Stimulated activated CD8-positive, alpha-beta memory T cell treated with anti-CD3 and anti-CD28 coated beads, Interleukin-4, amount 100 ng/mL, for 4 hours (primary cell): ENCODE measurements at places on chromosomes 13 and 19.

DNA sequence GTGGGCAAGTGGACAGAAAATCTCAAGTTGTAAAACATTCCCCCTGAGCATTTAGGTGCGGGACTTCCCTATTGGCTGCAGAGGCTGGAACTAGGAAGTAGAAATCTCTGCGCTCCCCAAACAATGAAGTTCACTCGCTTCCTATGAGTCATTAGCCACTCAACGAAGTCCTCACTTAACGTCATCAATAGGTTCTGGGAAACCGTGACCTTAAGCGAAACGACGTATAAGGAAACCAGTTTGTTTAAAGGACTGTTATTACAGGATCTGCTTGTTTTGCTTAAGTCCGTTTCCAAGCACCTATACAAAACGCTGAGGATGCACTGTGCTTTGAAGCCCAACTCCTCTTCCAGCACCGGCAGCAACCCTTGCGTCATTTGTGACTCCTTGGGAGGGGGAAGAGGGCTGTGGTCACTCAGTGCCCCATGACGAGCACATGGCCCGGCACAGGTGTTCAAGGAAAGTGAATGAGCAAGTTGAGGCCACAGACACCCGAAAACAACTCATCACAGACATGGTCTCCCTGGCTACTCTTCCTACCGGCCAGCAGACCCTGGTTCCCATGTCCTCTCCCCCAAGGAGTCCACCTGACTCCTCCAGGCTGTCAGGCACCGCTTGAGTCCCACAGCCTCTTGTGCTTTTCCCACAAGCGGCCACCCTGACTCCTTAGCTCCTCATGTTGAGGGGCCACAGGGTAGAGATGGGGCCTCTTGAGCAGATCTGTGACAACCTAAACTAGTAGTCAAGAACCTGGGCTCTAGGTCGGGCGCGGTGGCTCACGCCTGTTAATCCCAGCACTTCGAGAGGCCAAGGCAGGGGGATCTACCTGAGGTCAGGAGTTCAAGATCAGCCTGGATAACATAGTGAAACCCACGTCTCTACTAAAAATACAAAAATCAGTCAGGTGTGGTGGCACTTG is 4.8 kb downstream of the RPS16 start:
- no peak for DNase-seq

DNA sequence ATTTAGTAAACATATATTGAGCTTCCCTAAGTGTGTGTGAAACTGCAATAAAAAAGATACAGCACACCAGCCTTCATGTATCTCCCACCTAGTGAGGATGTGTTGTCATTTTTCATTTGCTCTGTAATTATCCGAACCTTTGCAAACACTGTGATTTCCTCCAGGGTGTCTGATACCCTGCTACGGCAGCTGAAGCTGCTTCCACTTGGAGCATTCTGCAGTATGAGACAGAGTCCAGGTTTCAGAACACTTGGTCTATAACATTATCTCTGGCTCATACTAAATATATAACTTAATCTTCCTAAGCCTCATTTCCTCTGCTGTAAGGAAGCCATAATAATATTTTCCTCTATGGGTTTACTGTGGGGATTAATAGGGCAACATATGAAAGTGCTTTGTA is 1338.1 kb upstream of the SLC10A2 start:
- DNase-seq = no peak

DNA sequence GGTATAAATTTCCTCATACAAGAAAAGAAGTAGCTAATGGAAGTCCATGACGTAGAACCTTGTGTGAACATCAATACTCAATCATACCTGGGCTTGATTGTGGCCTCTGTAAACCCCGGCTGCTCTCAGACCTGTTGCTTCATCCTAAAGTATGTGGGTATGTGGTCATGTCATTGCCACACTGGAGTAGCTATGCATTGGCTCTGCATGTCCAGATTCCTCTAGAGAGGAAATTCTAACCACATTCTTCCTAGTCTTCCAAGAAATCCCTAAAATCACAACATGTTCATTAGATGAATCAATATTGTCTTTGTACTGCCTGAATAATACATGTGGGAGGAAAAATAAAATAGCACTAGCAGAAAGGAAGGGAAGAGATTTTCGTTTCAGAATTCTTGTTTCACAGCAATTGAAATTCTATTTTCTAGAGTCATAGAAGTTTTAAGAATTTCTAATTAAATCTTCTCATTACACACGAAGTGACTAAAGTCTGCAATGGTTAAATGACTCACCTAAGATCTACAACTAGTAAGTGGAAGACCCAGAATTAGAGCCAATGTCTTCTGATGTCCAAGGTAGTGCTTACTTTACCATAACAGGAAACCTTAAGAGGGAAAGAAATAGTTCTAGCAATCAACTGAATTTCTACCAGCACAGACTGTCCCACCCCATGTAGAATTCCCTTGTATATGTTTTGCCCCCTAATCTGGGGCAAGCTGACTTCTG is 28.0 kb downstream of the RXFP2 start:
- no peak for DNase-seq

DNA sequence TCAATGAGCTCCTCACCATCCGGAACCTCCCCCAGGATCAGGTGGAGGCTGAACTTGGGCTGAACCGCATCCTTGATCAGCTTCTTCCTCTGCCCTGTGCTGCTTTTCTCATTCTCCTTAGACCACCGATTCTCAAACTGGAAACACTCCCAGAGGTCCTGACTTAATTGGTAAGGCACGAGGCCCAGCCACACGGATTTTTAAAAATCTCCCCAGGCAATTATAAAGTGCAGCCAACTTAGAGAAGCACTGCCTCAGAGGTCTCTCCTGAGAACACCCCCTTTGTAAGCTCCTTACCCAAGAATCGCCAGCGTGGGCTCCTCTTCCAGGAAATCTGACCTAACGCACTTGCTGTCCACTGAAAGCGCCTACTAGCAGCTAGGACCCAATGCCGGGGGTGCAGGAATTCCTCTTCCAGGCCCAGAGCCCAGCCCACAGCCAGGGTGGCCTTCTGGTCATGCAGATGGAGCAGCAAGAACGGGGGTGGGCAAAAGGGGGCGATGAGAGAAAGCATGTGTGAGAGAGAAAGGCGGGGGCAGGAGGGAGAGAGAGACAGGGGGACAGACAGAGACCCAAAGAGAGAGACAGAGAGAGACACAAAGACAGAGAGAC is 66.9 kb upstream of the CACNA1A start:
- DNase-seq = no peak

DNA sequence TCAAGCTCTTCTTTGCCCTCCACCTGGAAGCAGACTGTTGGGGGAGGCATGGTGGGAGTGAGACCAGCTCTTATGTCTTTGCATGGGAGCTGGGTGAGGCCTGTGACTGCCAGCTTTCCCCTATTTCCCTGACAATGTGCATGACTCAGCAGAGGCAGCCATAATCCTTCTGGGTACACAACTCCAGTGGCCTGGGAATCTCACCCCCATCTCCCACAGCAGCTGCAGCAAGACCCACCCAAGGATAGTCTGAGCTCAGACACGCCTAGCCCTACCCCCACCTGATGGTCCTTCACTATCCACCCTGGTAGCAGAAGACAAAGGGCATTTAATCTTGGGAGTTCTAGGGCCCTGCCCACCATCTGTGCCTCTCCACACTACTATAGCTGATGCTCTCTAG is 41.4 kb upstream of the FGF14 start:
- DNase-seq = no peak

- no peak for DNase-seq
Observed at GRCh38 chr13:96793404-96793755, 200.9 kb downstream of the OXGR1 start.

GRCh38 chr19:17841810-17842662 is 5.7 kb downstream of the JAK3 start:
- DNase-seq = no peak

GRCh38 chr13:77865622-77866021 is 53.0 kb downstream of the EDNRB start:
- DNase-seq = no peak

- no peak for DNase-seq
Observed at GRCh38 chr19:17411801-17412200, 6.4 kb upstream of the BST2 start.

DNA sequence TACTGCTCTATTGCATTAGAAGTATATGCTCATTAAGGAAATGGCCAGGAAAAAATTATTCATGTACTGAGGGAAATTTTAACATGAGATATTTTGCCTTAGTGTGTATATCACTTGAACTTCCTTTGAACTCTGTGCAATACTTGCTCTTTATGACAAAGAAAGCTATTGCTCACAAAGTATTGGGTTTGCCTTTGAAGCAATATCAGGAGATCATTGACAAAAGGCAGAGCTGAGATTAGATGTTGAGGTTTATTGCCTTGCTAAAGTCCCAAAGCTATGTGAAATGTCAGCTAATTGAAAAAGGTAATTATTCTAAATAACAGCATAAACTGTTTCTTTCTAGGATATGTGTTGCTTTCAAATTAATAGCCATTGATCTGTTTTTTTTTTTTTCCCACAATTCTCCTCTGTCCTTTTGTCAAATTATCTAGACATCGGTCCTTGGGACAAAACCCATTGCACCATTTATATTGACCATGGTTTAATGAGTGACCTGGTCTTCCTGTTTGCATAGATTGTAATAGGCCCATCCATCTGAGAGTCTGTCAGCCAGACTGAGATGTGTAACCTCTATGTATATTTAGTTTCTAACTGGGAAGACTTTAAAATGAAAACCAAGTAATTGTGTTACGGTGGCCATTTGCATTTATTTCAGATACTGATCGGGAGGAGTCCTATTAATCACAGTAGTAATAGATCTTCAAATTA is 752.7 kb upstream of the GPC6 start:
- DNase-seq = no peak

DNA sequence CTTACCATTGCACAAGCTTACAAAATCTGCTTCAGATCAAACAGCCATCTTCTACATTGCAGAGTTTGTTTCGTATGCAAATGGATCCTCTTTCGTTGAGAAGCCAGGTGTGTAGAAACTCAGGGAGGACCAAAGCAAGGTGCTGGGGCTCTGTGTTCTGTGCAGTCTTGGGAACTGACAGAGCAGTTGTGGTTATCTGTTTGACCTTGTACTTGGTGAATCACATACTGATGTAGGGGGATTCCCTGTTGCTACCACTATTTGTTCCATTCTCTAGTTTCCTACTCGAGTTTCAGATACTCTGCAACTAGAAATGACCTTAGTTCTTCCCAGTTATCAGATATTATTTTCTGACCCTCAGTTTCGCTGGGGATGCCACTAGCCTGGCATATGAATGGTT is 95.2 kb upstream of the CLDN10 start:
- DNase-seq = no peak

DNA sequence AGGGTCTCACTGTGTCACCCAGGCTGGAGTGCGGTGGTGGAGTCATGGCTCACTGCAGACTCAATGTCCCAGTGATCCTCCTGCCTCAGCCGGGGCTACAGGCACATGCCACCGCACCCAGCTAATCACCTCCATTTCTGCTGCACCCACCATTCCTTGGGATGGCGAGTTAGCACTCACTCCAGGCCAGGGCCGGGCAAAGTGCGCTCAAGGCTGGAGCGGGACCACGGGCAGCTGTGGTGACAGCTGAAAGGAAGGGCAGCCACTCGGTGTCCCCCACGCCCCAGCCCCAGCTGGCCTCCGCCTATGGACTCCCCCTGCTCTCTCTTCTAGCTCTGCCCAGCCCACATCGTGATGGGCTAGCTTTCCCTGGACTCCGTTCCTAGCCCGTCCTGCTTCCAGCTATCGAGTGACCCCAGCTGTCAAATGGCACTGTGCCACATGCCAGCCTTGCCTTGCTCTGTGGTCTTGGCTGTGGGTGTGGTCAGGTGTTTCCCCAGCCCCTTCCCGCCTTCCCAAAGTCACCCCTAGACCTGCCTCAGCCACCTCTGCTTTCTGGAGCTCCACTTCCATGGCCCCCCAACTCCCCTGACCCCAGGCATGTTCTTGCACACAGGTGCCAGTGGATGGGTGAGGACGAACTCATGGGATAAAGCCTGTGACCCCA is 4.1 kb downstream of the MICOS13 start:
- DNase-seq = no peak

- no peak for DNase-seq
Observed at GRCh38 chr13:99558570-99559180, 57.4 kb downstream of the TM9SF2 start.

- no peak for DNase-seq
Observed at GRCh38 chr19:58059671-58060078, 593 bp downstream of the ZNF135 start.

DNA sequence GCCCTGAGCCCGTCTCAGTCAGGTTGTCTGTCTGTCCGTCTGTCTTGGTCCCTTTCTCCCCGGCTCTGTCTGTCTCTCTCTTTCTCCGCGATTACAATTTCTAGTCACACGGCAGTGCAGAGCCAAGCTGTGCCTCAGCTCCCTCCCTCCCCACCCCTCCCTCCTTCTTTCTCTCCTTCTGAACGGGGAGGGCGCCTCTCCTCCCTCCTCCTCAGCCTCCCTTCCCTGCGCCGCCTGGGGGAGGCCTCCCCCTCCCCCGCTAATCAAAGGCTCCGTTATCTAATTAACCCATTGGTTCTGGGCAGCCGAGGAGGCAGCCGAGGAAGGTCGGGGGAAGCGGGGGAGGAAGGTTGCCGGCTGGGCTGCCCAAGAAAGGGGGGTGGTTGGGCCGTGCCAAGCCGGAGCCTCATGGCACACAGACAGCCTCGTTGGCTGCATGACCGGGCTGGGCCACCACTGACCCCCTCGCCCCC is 16.5 kb downstream of the LRRC4B start:
- DNase-seq = no peak

DNA sequence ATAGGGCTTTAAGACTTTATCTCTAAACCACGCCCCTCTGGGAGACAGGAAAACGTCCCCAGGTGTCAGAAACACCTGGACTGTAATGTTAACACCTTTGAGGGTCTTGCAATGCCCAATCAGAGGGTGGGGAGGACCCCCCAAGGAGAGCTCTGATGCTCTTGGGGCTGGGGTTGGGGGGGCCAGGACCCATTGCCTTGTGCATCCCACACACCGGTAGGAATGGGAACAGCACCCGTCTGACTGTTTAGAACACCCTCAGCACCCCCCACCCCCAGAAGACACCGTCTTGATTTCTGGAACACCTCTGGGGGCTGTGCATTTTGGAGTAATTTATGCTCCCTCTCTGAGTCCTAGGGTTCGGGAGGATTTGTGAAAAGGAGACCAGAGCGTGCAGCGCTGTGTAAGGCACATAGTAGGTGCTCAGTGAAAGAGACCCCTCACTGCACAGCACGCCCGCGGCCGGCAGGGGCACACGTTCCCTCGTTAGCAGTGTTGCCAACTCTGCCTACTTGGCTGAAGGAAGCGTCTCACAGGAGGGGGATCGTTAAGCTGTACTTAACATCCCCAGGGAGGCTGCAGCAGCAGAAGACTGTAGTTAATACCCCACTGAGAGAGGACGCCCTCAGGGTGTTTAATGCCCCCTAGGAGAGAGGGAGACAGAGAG is 2.8 kb upstream of the ERFL start:
- no peak for DNase-seq

GRCh38 chr19:39131255-39131755 is 5.7 kb downstream of the PAK4 start:
- no peak for DNase-seq

- no peak for DNase-seq
Observed at GRCh38 chr13:101327871-101328270, 88.4 kb downstream of the NALCN start.

- no peak for DNase-seq
Observed at GRCh38 chr13:42946927-42947326, 45.1 kb downstream of the EPSTI1 start.

- DNase-seq = no peak
Observed at GRCh38 chr19:5953030-5953589, 24.8 kb downstream of the RANBP3 start.
